Activated CD4-positive, CD25-positive, alpha-beta regulatory T cell (primary cell): ENCODE measurements at places on chromosomes 6 and 20.

DNA sequence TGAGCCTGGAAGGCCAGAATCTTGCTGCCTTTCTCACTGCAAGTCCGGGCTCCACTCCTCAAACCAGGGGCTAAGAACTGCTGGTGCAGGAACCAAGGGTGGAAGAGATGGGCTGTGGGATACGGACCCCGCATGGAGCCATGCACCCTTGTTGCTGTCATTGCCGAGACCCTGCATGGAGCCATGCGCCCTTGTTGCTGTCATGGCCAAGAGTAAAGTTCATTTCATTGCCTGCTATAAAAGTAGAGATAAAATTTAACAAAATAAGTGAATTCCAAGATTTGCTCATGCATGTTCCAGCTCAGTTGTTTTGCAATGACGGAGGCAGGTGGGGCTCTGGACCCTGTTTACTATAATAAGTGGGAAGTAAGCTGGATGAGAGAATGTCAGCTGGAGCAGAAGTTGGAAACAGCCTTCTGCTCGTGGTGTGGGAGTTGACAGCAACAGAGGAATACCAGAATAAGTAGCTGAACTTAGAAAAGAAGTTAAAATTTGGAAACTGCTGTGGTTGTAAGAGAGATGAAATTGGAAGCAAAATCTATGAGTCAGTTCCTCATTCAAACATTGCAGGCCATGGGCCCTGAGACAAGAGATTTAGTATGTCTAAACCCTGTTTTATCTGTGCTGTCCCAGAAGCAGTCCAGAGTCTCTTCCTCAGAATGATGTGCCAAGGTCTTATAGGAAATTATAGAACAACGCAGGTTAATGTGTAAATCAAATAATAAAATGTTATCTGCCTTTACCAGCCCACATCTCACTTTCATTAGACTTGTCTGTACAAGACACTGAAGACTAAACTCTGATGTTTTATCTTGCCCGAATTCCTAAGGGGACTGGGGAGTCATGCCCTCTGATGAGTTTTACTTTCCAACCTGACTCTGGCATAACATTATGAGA is 15.8 kb upstream of the THBS2 start:
- DNase-seq = no peak

DNA sequence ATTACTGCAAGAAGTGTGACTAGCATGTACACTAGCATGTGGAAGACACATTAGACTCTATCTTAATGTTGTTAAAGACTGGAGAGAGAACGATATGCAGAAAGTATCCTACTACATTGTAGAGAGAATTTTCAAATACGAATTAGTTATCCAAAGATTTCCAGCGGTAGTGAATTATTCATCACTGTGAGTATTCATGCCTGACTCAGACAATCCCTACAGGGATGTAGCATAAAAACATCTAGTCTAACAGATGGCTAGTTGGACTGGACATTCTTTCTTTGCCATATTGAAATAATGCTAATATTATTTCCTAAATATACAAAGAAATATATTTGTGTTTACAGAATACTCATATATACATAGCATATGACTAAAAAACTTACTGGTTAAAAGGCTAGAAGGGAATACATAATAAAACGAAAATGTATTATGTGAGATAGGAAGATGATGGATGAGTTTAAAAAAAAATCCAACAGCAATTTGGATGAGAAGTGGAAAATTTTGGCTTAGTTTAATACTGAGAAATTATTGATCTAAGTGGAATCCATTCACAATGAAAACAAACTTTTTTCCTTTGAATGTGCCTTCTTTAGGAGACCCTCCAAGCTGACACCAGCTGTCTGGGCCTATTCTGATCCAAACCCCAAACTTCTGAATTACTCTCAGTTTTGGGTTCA is 580.7 kb downstream of the RFPL4B start:
- no peak for DNase-seq

- no peak for DNase-seq
Observed at GRCh38 chr6:166162599-166163342, 4.9 kb downstream of the TBXT start.

GRCh38 chr6:36328600-36328999 is 8.1 kb downstream of the BNIP5 start:
- no peak for DNase-seq

- no peak for DNase-seq
Observed at GRCh38 chr6:98116455-98116854, 717.9 kb upstream of the POU3F2 start.

GRCh38 chr6:153167907-153168306 is 36.8 kb upstream of the RGS17 start:
- DNase-seq = no peak

- DNase-seq = no peak
Observed at GRCh38 chr6:33846226-33846625, 42.4 kb upstream of the MLN start.

DNA sequence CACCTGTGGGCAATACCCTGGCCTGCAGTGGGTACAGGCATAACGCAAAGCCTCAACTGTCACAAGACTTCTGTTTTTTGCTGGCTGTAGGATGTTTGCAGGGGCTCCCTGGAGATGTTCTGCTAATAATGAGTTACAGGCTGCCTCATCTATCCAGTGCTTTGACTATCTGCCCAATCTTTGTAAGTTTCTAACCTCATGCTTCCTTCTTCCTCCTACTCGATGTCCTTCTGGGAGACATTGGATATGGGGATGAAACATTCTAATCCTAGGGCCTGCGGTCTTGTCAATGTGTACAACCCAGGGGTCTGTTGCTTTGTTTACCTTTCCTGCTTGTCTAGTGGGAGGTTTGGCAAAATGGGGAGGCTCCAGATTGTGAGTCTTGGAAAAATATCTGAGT is 136.8 kb upstream of the TCF21 start:
- no peak for DNase-seq

GRCh38 chr6:36110050-36110449 is 20.3 kb upstream of the MAPK13 start:
- no peak for DNase-seq
